ENCODE measurements at places on chromosomes 12 and 14.

GRCh38 chr12:42725809-42726208, 136.3 kb upstream of the PRICKLE1 start:
- DNase-seq: no peak
- H3K36me3 ChIP-seq: peaks cover 9% of the 10 kb centered on the region
- H3K27ac ChIP-seq: no peak overlapping the region
- H3K4me3 ChIP-seq: no peak overlapping the region
- no peaks in the 10 kb centered on the region for H3K4me1 ChIP-seq

DNA sequence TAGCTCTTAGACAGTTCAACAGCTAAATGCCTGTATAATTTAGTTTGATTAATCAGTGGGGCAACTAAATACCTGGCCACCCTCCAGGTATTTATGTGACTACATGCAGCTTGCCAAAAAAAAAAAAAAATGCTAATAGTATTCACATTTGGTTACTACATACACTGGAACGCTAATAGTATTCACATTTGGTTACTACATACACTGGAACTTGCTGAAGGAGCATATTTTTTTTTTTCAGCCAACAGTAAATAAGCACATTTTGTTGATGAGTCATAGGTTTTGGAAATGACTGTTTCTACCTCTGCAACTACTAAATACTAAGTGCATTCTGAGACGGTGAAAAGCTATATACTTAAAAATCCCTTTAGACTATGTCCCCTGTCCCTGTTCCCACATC, 1172.3 kb downstream of the LRFN5 start:
- no peaks in the 10 kb centered on the region for H3K4me1 ChIP-seq
- H3K27ac ChIP-seq: no peak overlapping the region
- no peak for DNase-seq
- H3K36me3 ChIP-seq: no peaks in the 10 kb centered on the region
- no peak overlapping the region for H3K4me3 ChIP-seq

- H3K4me1 ChIP-seq: no peaks in the 10 kb centered on the region
- H3K4me3 ChIP-seq: no peak overlapping the region
- DNase-seq: no peak
- no peak overlapping the region for H3K27ac ChIP-seq
- no peaks in the 10 kb centered on the region for H3K36me3 ChIP-seq
Observed at GRCh38 chr14:51743588-51744000, 91.9 kb downstream of the FRMD6 start.

- H3K27ac ChIP-seq: no peak overlapping the region
- H3K27me3 ChIP-seq: no peaks in the 10 kb centered on the region
- no peaks in the 10 kb centered on the region for H3K36me3 ChIP-seq
- H3K4me3 ChIP-seq: no peak overlapping the region
Observed at GRCh38 chr12:2395354-2395977, 342.7 kb downstream of the CACNA1C start.

- no peaks in the 10 kb centered on the region for H3K4me1 ChIP-seq
- no peak overlapping the region for H3K27ac ChIP-seq
- H3K27me3 ChIP-seq: no peaks in the 10 kb centered on the region
- H3K4me3 ChIP-seq: no peak overlapping the region
Observed at GRCh38 chr12:84492351-84492883, 420.2 kb downstream of the SLC6A15 start.

DNA sequence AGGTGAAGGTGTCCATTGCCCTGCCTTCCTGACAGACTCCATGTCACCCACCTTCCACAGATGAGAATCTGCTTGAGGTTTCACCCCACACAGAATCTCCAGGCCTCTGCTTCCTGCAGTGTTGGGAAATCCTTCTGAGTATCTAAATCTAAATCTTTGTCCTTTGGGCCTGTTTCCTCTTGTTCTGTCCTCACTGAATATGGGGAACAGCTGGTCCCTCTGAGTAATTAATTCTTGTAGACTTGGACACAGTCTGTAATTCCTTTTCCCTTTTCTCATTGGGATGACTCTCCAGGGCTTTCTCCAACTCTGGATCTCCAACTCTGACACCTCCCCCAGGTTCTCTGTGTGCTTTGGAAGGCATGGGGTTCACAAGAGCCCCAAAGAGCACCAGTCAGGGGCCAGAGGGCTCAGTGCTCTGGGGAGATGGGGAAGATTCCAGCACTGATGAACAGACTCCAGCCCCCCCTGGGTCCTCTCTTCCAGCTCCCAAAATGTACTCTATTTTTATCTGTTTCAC, 2.3 kb upstream of the ACVRL1 start:
- H3K4me1 ChIP-seq: peaks cover 15% of the 10 kb centered on the region
- H3K4me3 ChIP-seq: 0 out of 2 replicates have a peak overlapping the region, but pooled peaks have one; percentile 17
- no peak for DNase-seq
- no peak overlapping the region for H3K27ac ChIP-seq

DNA sequence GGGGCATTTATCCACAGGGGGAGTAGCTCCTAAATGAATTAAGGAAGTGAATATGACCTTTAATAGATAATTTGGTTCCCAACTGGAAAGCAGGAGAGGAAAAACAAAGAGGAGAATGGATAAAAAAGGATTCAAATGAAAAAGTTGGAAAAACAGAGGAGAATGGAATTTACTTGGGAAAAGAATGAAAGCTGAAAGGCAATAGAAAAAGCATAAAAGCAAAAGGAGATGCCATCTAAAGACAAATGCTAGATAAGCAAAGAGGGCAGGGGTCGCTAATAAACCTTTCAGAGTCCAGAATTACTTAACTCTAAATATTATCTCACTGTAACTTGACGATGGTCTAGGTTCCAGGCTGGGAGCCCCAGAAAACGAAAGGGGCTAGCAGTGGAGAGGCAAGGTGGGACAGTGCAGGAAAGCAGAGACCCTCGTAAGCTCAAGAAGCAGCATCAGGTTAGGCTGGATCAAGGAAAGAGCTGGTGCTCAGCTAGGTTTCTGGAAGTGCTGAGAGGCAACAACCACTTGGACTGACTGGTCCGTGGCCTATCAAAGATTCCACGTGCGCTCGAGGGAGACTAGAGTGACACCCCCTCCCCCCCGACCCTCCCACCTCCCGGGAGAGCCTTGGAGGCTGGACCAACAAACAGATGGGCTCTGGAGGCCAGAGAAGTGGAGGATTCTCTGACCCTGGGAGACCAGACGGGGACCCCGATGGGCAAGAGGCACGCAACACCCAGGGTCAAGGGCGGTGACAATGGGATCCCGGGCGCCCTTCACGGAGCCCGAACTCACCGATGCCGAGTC, 1.2 kb downstream of the SLC2A13 start:
- H3K36me3 ChIP-seq: no peaks in the 10 kb centered on the region
- no peak overlapping the region for H3K27ac ChIP-seq
- peaks cover 27% of the 10 kb centered on the region for H3K4me1 ChIP-seq
- H3K27me3 ChIP-seq: peaks cover 12% of the 10 kb centered on the region
- H3K4me3 ChIP-seq: peak overlapping the region; percentile 74

DNA sequence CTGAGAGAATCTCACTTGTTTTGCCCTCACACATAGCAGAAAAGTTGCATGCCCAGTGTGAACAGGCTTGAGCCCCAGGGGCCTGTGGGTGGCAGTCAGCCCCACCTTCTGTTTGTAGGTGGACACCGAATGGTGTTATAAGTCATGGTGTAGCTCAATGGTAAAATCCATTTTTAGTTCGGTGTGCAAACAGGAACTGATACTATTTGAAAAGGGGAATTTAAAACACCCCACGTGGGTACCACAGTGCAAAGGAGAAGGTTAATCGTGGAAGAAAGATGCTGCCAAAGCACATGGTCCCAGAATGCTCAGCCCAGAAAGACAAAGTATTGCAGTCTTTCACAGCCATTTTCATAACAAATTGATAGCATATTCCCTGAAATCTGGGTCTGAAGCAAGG, 71.8 kb upstream of the GZMB start:
- H3K27ac ChIP-seq: no peak overlapping the region
- H3K36me3 ChIP-seq: no peaks in the 10 kb centered on the region
- no peak for DNase-seq
- H3K4me1 ChIP-seq: no peaks in the 10 kb centered on the region
- no peak overlapping the region for H3K4me3 ChIP-seq

GRCh38 chr14:25756876-25757275, 706.9 kb upstream of the STXBP6 start:
- peak; percentile 78 for DNase-seq
- no peaks in the 10 kb centered on the region for H3K36me3 ChIP-seq
- H3K27ac ChIP-seq: peak overlapping the region; percentile 91
- H3K4me1 ChIP-seq: peaks cover 26% of the 10 kb centered on the region
- H3K27me3 ChIP-seq: no peaks in the 10 kb centered on the region

GRCh38 chr14:65945327-65945726, 532.8 kb downstream of the FUT8 start:
- H3K27ac ChIP-seq: no peak overlapping the region
- H3K4me1 ChIP-seq: 0 out of 2 replicates have a peak, but pooled peaks cover 6% of the 10 kb centered on the region
- no peaks in the 10 kb centered on the region for H3K27me3 ChIP-seq
- no peaks in the 10 kb centered on the region for H3K36me3 ChIP-seq
- DNase-seq: no peak
